ENCODE measurements at places on chromosomes 3 and 15.
A peak's percentile ranks its signal among the peaks of the same experiment; 100 is the strongest.

GRCh38 chr3:168647582-168647981, 551.9 kb upstream of the GOLIM4 start:
- no peak for DNase-seq

DNA sequence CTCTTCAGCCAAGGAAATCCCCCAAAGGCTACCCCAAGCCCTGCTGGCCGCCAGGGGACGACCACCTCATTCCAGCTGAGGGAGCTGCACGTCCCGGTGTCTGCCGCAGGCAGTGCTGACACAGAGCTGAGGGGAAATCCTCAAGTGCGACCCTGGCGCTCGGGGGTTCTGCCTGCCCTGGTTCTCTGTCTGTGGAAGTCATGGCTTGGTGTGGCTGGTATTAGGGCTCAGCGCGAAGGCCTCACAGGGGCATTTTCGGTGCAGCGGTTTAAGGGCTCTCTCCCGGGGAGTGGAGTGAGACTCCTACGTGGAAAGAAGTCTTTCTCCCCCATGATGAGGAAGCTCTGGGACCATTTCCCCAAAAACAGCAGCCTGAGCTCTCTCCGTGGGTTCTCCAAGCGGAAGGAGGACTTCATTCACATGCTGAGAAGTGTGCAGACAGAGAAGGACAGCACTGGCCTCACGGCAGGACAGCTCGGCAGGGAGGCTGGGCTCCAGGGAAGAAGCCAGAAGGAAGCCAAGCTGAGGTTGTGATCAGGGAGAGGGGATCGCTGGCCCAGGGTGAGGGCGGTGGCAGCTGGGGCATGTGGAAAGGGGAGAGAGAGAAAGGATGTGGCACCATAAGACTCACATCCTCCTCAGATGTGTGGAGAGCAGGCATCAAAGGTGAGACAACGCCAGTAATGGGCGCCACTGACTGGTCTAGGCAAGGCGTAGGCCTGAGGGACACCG, 48.6 kb downstream of the KLF15 start:
- no peak for DNase-seq

GRCh38 chr15:92077353-92078085, 224.0 kb downstream of the SLCO3A1 start:
- DNase-seq, result peak; percentile 73

- DNase-seq, result no peak
These were observed 82.1 kb downstream of the DUT start for GRCh38 chr15:48413304-48413703.
